CD4-positive, alpha-beta T cell treated with Interleukin-15 for 4 hours (primary cell): ENCODE measurements at places on chromosomes 16 and 17.
A peak's percentile ranks its signal among the peaks of the same experiment; 100 is the strongest.

DNA sequence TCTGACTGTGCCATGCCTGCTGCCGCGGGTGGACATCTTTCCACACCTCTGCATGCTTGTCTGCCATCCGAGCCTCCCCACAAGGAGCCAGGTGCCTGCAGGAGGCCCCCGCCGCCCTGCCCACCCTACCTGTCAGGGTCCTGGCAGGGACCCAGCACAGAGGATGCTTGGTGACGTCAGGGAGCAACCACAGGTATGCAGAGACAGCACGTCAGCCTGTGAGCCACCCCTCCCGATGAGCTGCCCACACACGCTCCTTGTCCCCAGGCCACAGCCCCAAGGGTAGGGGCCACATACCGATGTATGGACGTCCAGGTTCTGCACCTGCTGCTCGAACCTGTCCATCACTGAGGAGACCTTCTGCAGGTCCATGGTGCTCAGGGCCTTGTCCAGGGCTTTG lies 10.6 kb downstream of the CHMP1A start:
- DNase-seq: no peak

DNA sequence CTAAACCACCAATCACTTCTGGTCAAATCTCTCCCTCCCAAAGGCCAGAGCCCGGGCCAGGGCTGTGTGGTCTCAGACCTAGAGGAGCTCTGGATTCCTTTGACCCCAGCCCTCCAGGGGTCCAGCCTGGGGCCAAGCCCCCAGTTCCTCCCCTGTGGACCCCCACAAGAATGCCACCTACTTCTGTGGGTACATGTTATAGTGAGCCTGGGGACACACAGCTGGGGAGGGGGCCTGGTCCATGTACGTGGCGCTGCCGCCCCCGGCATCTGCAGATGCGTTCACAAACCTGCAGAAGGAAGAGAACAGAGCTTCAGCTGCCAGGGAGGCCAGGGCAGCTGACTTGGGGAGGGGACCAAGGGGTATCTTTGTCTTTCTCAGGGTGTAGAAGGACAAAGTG lies 7.9 kb upstream of the GHDC start:
- DNase-seq: no peak

- peak; percentile 62 for DNase-seq
These were observed 55.0 kb upstream of the CBFA2T3 start for GRCh38 chr16:89031715-89032659.

DNA sequence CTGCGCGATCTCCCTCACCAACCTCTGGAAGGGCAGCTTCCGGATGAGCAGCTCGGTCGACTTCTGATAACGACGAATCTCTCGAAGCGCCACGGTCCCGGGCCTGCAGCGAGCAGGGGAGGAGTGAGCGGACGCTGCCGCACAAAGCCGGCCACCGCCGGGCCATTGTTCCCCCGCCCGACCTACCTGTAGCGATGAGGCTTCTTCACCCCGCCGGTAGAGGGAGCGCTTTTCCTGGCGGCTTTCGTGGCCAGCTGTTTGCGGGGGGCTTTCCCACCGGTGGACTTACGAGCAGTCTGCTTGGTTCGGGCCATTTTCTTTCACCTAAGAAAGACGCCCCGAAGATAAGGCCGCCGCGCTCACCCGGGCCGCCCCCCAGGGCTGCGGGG lies 5.8 kb upstream of the UNK start:
- no peak for DNase-seq

DNA sequence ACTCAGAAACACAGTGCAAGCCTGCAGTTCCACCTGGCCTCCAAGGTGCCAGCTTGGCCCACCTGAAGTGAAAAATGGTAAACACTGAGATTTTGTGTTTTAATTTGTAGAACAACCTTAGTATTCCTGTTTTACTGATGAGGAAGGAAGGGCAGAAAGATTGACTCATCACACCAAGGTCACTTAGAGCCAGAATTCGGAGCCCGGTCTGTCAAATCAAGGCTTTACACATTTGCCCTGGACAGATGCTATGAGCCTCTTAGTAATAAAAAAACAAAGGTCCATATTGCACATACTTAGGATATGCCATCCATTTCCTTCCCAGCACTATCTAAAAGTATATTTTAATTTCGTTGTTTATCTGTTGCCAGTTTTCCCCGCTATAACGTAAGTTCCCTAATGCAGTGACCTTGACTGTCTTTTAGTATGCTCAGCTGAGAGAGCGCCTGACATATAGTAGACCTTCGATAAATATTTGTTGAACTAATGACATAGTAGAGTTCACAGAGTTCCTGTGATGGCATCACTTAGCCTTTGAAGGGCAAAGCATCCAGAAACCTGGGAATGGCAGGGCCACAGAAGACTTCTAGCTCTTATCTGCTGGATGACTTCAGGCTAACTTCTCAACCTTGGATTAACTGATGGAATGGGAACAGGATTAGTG lies 7.2 kb upstream of the TBKBP1 start:
- DNase-seq: no peak

GRCh38 chr16:56513972-56514371 lies 5.9 kb downstream of the BBS2 start:
- DNase-seq: peak; percentile 56

DNA sequence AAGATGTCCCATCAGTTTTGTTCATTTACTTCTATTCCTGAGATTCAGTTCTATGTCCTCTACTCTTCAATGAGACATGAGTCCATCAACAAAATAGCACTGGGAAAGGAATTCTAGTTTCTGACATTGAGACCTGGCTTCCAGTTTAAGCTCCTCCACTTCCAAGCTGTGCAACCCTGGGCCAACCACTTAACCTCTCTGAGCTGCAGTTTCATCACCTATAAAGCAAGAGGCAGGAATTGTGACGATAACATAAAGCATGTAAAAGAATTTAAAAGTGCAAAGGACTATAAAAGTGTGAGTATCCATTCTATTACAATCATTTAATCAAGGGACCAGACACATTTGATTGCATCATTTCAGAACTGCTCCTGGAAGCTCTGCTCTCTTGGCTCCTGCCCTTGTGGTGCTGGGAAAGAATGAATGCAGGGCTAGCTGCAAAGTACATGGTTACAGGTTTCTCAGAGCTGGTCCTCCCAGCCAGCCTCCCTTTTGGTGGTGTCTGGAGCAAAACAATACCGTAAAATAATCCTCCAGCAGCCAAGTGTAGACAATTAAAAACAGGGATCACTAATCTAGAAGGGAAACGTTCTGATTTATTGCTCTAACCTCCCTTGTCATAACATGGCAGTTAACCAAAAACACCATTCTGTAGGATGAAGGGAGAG lies 113.9 kb downstream of the VPS53 start:
- DNase-seq: no peak

DNA sequence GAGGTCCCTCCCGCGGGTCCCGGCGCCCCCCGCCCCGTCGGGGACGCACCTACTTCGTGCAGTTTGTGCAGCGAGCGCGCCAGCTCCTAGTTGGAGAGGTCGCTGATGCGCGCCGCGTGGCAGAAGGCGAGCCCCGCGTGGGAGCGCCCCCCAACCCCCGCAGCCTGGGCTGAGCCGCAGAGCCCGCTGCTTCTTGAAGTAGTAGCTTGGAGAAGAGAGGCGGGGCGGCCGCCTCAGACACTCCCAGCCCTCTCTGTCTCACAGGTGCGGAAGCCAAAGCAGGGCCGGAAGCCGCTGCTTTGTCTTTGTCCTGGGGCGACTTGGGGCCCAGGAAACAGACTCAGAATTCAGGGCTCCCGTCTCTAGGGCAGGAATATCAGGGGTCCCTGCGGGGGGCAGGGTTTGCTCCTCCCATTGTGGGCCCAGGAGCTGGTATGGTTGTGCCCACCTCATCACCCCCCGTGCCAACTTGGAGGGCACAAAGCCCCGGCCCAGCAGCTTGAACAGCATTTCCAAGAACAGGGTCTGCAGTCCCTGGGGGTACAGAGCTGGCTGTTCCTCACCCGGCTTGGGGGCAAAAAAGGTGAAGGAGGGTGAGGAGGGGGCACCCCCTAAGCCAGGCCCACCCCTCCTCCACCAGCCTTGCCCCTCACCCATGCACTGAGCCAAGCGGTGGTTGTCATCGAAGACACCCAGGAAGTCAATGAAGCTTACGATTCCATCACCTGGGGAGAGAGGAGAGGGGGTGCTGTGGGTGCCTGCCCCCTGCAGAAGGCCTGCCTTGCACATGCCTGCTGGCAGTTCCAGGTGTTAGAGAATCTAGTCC lies 13.5 kb downstream of the SPATA32 start:
- peak; percentile 79 for DNase-seq

DNA sequence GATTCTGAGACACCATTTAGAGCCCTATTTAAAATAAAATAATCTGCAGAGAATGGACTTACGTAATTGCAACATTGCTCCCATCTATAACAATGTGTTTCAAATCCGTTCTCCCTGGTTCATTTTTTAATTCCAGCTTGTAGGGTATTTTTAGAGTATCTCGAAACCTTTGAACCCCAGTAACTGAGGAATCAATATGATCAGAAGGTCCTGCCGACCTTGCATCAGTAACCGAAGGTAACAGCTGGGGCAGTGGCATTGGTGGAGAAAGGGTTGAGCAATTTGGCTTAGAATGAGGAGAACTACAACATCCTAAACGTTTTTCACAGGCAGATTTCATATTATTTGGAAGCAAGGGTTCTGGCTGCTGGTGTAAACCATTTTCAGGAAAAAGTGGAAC lies 49.3 kb downstream of the N4BP1 start:
- DNase-seq: no peak

GRCh38 chr17:56886288-56886731 lies 27.5 kb downstream of the TRIM25 start:
- no peak for DNase-seq

DNA sequence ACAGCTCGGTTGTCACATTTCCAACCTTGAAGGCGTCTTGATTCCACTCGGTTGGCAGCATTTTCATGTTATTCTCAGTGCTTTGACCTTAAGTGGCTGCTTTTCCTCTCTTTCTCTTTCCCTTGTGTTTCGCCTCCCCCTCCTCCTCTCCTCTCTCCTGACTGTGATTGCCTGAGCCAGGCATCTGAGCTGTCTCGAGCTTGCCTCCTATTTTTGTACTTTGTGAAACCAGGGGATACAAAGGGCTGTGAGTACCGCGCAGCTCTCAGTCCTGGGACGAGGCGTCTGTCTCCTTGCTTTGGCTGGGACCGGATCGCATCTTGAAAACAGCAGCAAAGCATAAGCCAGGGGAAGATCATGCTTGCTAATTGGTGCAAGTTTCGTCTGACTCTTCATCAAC lies 48.8 kb upstream of the SDK2 start:
- DNase-seq: no peak

- no peak for DNase-seq
These were observed 8.0 kb downstream of the TNFAIP1 start for GRCh38 chr17:28343491-28343932.

DNA sequence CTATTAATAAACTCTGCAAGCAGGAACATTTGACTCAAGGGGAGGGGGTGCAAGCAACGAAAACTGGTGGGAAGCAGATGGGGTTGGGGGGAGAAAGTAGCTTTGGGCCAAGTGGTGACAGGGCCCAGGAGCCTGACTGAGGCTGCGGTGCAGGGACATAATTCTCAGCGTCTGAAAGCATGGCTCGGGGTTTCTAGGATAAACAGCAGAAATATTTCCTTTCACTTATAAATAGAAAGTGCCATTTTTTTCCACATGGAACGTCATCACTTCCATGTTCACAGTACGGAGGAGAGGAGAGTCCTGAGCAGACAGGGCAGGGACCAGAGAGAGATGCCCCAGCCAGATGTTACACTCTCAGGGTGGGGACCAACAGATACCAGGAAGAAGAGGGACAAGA lies 197.1 kb downstream of the ZFHX3 start:
- no peak for DNase-seq

GRCh38 chr16:3241761-3242160 lies 6.8 kb upstream of the ZNF200 start:
- DNase-seq: no peak

DNA sequence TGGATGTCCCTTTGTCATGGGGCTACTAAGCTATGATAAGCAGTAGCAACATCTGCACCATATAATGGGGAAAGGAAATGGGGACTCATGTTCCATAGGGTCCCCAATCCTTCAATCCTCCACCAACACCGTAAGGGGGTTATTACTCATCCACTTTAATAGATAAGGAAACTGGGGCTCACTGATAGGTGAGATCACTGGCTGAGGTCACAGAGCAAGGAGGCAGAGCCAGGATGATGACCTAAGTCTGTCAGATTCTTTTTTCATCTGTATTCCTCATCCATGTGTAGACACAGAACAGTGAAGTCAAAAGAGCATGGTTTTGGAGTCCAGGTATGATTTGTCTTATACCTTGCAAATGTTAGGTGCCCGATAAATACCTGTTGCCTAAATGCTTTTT lies 10.5 kb upstream of the ADAMTS18 start:
- DNase-seq: no peak

DNA sequence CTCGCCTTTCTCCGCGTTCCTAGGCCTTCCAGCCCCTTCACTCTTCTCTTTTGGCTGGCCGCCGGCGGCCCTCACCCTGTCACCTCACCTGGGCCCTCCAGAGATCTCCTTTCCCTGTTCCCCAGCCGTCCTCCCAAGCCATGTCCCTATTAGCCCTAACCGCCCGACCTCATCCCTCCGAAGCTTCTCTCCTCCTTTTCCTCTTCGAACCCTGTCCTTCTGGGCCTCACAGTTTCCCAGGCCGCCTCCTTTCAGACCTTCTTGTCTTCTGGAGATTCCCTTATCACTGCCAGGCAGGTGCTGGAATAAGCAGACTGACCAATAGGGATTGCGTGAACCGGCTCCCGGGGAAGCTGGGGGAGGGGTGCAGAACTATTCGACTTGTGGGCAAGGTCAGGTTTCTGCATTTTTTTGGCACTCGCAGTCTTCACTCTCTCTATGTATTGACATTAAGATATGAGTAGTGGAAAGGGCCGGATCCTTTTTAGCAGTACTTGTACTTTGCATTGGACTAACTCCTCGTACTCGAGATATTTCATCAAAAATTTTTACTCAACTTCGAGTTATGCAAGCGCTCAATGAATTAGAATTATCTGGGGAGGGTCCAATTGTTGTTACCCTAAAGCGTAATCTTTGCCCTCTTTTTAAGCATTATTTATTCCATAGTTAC lies 690 bp downstream of the RHOT1 start:
- DNase-seq: no peak

- no peak for DNase-seq
These were observed 5.9 kb upstream of the ADCY7 start for GRCh38 chr16:50260206-50261159.

DNA sequence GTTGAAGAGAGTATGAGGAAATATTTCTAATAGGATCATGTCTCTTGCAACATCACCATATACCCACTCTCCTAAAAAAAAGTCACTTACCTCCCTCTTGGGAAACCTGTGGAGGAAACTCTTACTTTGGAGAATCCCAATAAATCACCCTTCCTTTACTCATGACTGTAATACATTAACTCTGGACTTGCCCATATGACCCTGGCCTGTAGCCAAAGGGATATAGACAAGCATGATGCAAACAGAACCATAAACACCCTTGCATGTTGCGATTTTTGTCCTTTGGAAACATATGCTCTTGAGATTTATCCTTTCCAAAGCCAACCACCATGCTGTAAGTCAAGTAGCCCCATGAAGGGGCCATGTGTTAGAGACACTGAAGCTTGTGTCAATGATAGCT lies 19.5 kb downstream of the CDH11 start:
- DNase-seq: no peak

- DNase-seq: no peak
These were observed 462.5 kb upstream of the EEF2KMT start for GRCh38 chr16:5560084-5560483.

- DNase-seq: no peak
These were observed 54.0 kb downstream of the DUSP14 start for GRCh38 chr17:37543637-37544052.

GRCh38 chr17:62895320-62896301 lies 70.4 kb upstream of the TANC2 start:
- DNase-seq: no peak
